NCI-H187 (cell line): ENCODE measurements at places on chromosomes 7 and 10.

GRCh38 chr10:58797356-58797755 is 284.7 kb downstream of the BICC1 start:
- no peak for DNase-seq

DNA sequence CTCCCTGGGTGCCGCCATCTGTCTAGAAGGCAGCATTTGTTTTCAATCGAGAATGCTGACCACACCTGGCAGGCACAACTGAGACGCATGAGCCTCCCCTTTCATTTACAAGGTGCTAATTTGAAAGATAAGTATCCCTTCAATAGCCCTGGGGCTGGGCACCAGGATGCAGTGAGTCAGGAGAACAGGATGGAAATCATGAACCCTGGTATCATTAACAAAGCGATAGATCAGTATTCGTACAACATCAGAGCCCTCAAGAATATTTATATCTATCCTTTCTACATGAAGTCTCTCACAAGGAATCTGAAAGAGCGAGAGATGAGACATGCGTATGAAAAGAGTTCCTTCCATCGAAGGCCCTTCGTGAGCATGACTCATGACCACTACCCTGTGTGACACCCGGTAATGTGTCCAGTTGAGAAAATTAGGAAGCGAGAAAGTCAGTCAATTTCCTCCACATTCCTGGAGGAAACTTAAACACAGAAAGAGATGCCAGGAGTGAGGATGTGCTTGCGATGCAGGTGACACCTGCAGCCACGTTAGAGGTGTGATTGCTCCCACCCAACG is 123.1 kb upstream of the PITRM1 start:
- no peak for DNase-seq

- DNase-seq = peak; percentile 86
These were observed 509.4 kb downstream of the PTPRN2 start for GRCh38 chr7:158077934-158078910.

- no peak for DNase-seq
These were observed 116.8 kb downstream of the GLCCI1 start for GRCh38 chr7:8085420-8085819.

DNA sequence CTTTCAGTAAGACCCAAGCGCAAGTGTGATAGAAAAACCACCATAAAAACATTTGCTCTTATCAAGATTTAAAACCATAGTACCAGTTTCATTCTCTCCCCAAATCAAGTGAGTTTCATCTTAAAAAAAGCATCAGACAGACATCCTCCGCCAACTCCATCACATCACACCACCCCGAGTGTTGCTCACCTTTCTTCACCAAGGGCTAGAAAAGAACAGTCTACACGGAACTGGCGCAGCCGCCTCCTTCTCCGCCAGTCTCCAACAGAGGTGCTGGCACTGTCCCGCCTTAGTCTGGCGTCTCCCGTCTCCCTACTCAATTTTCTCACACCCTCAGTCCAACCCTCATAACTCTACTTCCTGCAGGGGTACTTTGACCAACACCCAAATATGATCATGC is 46.9 kb upstream of the WIPI2 start:
- DNase-seq = no peak

DNA sequence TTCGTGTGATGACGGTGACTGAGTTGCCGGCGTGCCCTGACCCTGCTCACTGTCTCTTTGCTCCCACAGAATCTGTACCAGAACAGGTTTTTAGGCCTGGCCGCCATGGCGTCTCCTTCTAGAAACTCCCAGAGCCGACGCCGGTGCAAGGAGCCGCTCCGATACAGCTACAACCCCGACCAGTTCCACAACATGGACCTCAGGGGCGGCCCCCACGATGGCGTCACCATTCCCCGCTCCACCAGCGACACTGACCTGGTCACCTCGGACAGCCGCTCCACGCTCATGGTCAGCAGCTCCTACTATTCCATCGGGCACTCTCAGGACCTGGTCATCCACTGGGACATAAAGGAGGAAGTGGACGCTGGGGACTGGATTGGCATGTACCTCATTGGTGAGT is 199.2 kb downstream of the HECW1 start:
- no peak for DNase-seq

- no peak for DNase-seq
These were observed 40.0 kb upstream of the ZNF365 start for GRCh38 chr10:62333988-62334682.

DNA sequence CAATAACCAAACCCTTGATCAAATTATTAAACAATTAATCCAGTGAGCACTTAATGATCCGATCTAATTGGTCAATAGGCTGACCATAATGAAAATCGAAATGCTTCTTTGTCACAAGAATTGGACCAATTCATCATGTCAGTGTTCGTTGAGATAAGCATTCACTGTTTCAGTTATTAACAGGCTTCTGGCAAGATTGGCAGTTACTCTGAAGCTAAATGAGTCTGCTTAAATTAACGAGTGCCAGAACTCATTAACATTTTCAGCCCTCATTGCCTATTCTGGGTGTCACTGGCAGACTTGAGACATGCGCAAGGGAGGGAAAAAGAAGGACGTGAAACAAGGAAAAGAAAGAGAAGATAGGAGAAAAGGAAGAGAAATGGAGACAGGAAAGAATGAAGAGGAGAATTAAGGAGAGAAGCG is 30.7 kb upstream of the SLC26A3 start:
- no peak for DNase-seq

DNA sequence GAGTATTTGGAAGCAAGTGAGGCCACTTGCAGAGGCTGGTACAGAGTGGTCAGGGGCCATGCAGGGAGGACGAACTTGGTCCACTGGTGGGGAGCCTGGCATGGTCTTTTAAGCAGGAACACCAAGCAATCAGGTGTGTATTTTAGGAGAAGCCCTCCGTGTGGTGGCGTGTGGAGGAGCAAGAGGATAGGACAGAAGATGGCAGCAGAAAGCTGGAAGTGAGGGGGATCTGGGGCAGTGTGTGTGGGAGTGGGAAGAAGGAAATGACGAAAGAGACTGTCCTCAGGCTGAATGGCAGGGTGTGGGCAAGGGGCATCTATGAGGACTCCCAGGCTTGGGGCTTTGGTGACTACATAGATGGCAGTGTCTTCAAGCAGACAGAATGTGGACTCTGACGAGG is 51.2 kb downstream of the TEX36 start:
- DNase-seq = no peak

DNA sequence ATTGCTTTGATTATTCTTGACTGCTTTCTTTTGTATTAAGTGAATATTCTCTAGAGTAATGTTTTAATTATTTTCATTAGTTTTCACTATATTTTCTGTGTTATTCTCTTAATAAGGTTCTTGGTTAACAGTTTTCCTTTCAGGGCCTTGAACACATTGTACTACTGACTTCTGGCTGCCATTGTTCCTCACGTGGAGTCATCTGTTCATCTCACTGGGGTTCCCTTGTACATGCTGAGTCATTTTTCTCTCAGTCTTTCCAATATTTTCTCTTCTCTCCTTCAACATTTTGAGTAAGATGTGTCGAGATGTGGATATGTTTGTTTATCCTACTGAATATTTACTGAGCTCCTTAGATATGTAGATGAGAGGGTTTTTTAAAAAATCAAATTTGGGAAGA is 400.7 kb downstream of the TCERG1L start:
- DNase-seq = no peak

DNA sequence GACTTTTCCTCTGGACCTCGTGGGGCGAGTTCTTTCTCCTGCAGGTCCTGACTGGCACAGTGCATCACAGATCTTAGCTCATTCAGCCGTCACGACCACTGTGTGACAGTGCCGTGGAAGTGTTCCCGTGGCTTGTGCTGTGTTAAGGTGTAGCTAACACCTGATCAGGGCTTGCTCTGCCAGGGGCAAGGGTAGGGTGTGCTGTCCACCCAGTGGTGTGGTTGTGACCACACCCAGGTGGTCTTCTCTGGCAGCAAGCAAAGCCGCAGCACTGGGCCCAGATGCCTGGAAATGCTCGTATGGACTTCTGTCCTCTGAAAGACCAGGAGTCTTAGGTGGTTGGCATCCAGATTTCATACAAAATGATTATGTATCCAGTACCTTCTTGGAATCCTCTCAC is 86.2 kb downstream of the GLRX3 start:
- DNase-seq = no peak

DNA sequence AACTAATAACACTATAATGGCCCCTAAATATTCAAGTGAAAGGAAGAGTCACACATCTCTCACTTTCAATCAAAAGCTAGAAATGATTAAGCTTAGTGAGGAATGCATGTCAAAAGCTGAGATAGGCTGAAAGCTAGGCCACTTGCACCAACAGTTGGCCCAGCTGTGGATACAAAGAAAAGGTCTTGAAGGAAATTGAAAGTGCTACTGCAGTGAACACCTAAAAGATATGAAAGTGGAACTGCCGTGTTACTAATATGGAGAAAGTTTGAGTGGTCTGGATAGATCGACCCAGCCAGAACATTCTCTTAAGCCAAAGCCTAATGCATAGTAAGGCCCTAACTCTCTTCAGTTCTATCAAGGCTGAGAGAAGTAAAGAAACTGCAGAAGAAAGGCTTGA is 12.1 kb upstream of the SNX13 start:
- no peak for DNase-seq

DNA sequence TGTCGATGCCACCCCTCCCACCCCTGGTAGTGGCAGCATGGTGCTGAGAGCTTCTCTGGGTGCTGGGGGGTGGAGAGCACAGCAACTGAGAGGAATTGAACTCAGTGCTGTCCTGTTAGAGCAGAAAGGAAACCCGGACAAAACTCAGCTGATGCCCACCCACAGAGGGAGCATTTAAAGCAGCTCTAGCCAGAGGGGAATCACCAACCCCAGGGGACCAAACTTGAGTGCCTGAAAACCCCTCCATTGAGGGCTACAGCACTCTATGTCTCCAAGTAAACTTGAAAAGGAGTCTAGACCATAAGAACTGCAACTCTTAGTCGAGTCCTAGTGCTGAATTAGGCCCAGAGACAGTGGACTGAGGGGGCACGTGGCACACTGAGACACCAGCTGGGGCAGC is 16.8 kb upstream of the FOXI2 start:
- no peak for DNase-seq

GRCh38 chr10:56653289-56653688 is 292.2 kb upstream of the ZWINT start:
- no peak for DNase-seq

DNA sequence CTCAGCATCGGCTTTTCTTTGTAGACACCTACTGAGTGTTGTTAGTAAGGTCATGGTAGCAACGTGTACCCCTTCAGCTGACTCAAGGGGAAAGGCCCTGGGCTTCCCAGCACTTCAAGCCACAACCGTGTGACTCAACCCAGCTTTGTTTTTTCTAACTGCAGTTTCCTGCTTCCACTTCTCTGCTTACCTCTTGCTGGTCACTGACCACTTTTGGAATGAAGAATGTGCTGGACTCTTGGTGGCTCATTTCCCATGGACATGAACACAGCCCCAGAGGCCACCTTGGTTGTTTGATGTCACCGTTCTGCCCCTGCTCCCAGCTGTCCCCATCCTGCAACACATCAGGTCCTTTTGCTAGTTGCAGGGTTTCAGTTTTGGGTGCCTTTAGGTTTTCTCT is 69.5 kb upstream of the ZNF438 start:
- DNase-seq = no peak

- no peak for DNase-seq
These were observed 132.9 kb downstream of the BAMBI start for GRCh38 chr10:28810057-28810870.

DNA sequence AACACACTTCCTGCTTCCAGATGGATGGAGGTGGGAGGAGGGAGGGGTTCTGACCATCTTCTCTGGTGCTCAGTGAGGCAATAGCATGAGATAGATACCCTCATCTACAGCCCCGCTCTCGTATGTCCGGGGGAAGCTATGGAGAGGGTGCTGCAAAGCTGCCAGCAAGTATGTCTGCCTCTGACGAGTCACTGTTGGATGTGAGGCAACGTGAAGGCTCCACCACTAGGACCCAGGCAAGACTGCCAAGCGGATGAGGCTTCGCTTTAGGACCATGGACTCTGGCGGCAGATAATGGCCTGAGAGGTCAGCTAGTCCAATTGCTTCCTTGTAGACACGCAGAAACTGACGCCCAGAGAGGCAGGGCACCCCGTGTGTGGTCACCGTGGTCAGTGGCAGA is 601.6 kb downstream of the PTPRN2 start:
- no peak for DNase-seq

DNA sequence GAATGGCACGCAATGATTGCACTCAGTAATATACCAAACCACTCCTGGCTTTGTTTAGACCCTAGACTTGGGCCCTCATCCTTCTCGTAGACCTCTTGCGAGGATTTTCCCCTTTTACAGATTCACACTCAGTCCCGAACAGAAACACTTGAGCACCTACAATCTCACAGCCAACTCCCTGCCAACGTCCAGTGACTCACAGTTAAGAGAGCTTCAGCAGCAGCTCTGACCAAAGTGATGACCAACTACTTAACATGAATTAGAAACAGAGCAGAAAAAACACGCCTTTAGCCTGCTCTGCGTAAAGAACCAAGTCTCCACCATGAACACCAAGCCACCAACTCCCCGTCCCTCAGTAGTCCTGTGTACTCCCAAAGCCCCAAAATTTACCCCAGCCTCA is 2.2 kb downstream of the DNAJC30 start:
- DNase-seq = no peak

DNA sequence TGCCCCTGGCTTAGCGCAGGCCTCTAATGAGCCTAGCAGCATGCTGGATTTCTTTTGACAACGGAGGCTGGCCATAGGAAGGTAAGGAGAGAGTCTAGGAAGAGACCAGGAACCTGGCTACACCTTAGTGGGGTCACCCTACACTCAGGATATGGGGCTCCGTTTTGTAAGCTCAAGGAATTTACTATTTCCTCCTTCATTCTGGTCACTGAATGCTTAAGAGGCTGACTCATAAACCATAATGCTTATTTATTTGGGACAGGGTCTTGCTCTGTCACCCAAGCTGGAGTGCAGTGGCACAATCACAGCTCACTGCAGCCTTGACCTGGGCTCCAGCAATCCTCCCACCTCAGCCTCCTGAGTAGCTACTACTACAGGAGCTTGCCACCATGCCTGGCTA is 38.4 kb downstream of the CARD11 start:
- no peak for DNase-seq

DNA sequence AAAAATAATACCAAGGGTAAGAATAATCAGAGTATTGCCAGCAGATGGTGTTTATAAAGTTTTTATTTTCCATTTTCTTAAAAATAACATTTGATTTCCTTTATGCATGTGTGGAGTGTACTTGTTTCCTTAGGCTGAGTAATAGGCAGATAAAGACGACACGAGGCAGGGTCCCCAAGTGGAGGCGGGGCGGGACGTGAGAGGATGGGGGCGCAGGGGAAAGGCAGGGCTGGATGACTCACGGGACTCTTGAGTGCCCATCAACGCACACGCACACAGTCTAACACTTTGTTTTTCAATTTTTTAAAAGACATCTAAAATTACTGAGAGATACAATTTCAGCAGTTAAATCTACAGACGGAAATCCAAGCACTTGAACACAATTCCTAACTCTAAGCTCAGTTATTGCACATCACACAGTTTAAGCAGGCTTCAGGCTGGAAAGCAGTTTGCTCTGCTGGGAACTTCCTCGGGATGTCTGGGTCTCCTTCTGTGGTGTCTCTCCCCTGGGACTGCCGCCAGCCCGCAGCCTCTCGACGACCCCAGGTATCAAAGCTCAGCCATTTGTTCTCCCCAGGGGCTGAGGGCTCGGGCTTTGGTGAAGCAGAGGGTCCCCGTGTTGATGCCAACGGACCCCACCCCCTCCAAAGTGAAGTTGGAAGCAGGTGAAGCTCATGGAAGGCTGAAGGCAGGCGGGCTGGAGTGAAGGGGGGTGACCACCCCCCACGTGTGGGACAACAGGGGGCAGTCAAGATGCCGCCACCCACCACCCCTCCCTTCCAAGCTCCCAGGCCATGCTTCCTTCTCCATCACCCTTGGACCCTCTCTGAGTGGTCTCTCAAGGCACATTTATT is 29.1 kb downstream of the SPOCK2 start:
- no peak for DNase-seq

GRCh38 chr7:149355390-149356048 is 93.5 kb downstream of the ZNF783 start:
- no peak for DNase-seq
